ENCODE measurements at places on chromosomes 12 and 14. TPM values are rescaled to one million over a fixed set of nuclear protein-coding genes. Genes with fewer than 3 reads are reported as not detected.
A peak's percentile ranks its signal among the peaks of the same experiment; 100 is the strongest.

- DNase-seq, result no peak
These were observed 199.0 kb downstream of the DUSP6 start for GRCh38 chr12:89153341-89153740.

- peak; percentile 24 for DNase-seq
These were observed 124.8 kb downstream of the TMTC3 start for GRCh38 chr12:88266806-88267360.

DNA sequence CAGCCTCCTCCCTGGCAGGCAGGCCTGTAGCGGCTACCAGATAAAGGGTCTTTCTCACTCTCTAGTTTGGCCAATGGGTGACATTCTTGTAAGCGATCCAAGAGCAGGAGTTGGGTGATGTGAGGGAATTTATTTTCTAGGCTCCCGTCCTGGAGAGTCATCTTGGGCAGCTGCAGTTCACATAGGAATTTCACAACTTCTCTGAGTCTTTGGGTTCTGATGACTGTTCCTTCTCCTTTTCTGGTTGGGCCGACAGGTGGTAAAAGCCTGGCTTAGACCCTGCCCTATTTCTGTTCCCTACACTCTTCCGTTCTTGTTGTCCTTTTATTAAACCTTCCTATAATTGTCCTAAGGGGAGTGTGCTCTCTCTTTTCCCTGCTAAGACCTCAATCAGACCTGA is 42.6 kb upstream of the POC1B start:
- DNase-seq, result no peak

GRCh38 chr12:109121346-109121880 is 5.0 kb downstream of the ACACB start:
- no peak for DNase-seq

The VDR gene
- polyA plus RNA-seq, result 0.47 TPM

GRCh38 chr14:63203618-63204406 is 431 bp upstream of the RHOJ start:
- DNase-seq, result peak; percentile 96

- DNase-seq, result no peak
These were observed 30.4 kb downstream of the BRAP start for GRCh38 chr12:111655356-111655755.

Data from muscle of arm (tissue), 14 donors.